ENCODE measurements at places on chromosomes 1 and 21.

- DNase-seq = peak; percentile 61
Measured at GRCh38 chr1:12434174-12434573, 183.8 kb downstream of the DHRS3 start.

DNA sequence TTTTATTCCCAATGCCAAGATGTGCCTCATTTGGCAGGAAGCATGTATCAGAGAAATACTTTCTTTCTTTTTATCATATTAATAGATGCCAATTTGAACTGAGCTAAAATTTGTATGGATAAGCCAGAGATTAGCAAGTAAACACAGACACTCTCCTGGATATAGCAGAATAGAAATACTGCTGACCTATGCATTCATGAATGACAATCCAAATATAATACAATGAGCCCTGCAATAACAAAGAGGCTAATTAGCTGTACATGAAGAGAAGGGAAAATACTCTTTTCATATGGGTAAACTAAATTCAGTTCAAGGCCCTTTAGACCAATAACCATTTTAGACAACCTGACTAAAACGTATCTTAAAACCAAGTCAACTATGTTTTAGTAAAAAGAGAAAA, 388.1 kb upstream of the NR5A2 start:
- no peak for DNase-seq

GRCh38 chr1:31183126-31183525, 56.6 kb downstream of the NKAIN1 start:
- DNase-seq = no peak

DNA sequence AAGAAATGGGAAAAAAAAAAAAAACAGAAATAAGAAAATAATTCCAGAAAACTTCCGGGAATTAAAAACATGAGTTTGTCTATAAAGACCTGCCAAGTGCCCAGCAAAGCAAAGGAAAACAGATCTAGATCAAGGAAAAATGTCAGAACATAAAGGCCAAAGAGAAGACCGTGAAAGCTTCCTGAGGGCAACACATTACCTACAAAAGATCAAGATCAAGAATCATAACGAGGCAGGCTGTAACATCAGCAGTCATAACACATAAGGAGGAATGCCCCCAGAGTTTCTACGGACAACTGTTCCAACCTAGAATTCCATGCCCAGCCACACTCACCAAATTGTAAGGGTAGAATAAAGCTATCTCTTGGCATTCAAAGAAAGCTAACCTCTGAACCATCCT, 3.8 kb downstream of the CCSAP start:
- DNase-seq = no peak

DNA sequence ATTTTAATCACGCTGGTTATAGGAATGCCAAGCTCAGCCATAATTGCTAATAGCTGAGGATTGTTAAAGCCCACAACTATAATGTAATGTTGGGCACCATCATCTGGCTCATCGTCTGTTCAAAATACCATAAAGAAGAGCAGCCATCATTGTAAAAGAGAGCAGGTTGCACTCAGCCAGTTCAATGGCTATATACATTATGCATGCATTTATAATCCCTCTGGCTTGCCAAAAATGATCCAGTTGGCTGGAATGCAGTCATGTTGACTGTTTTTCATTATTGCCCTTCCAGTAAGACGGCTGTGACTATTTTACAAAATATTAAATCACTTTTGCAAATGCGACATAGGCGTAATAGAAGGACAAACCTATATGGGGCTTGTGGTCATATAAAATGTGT, 85.3 kb downstream of the SPAG17 start:
- DNase-seq = no peak

- no peak for DNase-seq
Measured at GRCh38 chr1:46408356-46409062, 14.4 kb downstream of the FAAH start.

DNA sequence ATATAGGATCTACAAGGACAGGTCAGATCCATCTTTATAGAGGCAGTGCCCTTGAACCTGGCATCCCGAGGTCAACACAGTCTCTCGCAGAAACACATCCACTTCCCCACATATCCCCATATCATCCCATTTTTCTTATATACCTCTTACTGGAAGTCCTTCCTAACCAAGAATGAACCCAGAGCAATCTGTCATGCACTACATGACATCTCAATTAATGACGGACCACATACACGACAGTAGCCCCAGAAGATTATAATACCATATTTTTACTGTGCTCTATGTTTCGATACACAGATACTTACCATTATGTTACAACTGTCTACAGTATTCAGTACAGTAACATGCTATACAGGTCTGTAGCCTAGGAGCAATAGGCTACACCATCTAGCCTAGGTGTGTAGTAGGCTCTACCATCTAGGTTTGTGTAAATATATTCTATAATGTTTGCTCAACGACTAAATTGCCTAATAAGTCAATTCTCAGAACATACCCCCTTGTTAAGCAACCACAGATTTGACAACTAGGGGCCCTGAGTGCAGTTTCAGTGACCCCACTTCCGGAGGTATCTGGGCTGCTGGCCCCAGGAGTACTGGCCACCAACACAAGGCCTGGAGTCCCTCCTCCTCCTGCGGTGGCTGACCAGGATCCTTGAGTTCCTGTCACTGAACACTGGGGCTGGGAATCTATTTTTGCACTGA, 28.1 kb downstream of the PTPN14 start:
- DNase-seq = no peak

DNA sequence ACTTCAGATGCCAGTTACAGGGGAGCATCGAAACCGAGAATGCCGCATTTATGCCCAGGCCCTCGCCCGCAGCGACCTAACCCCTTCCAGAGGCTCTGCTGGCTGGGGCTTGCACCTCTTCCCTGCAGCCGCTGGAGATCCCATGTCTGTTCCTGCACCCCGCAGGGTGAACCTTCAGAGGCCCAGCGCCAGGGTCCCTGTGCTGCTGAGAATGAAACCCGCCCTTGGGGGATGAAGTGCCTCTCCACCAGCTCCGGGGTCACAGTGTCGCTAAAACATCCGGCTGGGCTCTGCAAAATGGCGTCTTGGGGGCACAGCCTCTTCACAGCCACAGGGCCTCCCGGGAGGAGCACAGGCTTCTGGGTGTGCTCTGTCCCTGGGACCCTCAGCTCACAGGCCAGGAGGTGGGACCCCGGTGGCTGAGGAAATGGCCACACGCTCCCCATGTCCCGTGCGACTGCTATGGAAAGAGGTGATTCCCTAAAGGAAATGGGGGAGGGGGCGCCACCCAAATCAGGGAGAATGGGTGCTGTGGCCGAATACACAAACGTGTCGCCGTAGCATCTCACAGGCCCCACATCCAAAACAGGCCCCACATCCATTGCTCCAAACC, 39.9 kb upstream of the TSPEAR start:
- no peak for DNase-seq

DNA sequence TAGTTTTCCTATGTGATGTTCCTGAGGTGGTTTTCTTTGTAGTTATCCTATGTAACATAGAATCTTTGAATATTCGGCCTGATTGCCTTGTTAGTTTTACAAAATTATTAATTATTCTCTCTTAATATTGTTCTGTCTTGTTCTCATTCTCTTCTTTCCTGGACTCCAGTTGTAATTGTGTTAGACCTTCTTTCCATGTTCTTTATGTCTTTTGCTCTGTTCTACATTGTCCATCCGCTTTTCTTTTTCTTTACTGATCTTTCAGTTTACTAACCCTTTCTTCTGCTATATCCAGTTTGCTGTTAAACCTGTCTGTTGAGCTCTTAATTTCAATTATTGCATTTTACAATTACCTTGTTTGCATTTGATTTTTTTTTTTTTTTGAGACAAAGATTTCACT, 89.3 kb downstream of the PEX14 start:
- DNase-seq = no peak
